ENCODE measurements at places on chromosomes 6 and 20.

GRCh38 chr20:235891-236290, 8.8 kb downstream of the DEFB129 start:
- DNase-seq: peak; percentile 10

GRCh38 chr6:117540670-117541069, 58.2 kb downstream of the DCBLD1 start:
- DNase-seq: no peak

- no peak for DNase-seq
Measured at GRCh38 chr20:7702141-7702540, 238.1 kb downstream of the HAO1 start.

GRCh38 chr6:161215876-161216615, 57.8 kb downstream of the AGPAT4 start:
- no peak for DNase-seq

DNA sequence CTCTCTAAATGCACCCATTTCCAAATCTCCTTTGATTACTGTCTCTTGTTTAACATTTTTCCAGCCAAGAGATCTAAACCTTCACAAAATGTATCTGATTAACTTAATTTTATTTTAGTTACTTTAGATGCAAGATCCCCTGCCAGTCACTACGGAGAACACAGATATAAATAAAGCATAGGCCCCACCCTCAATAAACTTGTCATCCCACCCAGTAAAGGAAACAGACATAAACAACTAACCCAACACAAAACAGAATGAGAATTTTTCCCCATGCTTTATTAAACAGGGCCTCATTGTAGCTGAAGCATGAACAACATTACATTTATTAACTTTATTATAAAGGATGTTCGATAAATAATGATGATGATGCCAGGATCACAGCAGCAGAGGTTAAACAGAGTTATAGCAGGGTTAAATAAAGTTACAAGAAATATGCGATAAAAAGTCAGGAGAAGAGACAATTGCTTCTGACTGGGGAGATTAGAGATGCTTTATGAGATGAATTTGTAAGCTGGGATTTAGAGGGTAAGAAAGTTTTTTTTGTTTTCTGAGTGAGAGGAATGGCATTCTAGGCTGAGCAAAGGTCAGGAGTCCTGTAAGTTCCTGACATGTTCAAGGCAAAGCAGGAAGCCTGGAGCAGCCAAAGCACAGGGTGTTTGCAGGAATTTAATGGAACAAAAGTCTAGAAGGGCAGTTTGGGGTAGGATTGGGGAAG, 41.1 kb downstream of the TFAP2A start:
- peak; percentile 8 for DNase-seq

DNA sequence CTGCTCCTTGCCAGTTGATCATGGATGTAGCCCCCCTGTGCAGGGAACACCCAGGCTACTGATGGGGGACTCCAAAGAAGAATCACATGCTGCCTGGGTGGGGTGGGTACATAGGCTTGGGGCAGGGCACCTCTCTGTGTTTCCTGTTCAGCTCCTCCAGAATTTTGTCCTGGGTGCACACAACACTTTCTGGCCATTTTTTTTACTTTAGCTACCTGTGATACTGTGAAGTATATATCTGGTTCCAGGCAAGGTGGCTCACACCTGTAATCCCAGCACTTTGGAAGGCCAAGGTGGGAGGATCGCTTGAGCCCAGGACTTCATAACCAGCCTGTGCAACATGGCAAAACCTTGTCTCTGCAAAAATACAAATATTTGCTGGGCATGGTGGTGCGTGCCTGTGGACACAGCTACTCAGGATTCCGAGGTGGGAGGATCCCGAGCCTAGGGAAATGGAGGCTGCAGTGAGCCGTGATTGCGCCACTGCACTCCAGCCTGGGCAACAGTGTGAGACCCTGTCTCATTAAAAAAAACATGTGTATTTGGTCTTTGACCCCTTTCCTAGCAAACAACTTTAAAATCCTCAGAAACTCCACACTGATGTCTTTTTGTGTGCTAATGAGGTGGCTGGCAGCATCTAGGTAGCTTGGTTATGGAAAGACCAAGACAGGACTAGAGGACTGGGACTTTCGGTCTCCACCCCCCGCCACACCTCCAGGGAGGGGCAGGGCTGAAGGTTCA, 14.1 kb downstream of the SLC4A11 start:
- DNase-seq: no peak

DNA sequence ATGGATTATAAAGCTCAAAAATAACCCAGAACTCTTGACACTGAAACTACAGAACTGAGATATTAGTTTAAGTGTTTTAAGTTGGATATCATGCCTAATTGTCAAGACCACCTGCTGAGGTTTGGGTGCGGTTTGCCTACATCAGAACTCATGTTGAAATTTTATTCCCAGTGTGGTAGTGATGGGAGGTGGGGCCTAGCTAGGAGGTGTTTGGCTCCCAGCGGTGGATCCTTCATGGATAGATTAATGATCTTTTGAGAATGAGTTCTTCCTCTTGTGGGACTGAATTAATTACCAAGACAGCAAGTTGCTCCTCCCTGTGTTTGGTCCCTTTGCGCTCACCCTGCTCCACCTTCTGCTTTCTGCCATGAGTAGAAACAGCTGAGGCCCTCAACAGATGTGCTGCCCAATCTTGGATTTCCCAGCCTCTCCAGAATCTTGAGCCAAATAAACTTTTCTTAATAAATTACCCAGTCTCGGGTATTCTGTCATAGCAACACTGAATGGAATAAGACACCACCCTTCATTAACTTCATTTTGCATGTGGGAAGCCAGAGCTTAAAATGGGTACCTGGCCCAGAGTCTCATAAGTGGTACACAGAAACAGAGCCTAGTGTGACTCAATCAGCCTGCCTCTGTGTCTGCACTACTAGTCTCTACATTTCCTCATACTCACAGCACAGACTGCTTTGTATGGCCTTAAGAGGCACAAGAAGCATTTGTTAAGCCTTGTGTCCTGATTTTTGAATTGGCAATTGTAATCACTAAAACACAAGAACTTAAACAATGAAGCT, 158.4 kb downstream of the IBTK start:
- no peak for DNase-seq

DNA sequence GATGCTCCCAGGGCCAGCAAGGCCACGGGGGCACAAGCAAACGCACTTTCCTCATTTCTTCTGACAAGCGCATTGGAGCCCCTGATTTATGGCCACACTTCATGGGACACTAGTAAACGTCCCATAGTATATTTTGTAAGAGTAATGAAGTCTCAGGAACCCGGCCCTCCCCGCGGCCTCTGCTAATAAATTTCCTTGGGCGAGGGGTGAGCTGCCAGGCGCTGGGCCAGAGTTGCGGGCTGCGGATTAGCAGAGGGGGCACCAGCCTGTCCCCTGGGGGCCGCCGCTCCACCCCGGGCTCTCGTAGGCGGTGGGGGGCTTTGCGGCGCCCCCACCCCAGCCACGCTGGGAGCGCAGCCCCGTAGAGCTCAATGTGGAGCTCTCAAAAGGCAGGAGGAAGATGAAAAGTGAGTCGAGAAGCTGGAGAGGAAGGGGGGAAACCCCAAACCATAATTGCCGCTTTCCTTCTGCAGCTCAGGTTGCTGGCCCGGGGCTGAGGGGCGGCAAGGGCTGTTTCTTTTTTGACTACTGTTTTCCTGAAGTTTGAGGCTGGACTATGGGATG, 173.6 kb downstream of the CDC5L start:
- DNase-seq: no peak

DNA sequence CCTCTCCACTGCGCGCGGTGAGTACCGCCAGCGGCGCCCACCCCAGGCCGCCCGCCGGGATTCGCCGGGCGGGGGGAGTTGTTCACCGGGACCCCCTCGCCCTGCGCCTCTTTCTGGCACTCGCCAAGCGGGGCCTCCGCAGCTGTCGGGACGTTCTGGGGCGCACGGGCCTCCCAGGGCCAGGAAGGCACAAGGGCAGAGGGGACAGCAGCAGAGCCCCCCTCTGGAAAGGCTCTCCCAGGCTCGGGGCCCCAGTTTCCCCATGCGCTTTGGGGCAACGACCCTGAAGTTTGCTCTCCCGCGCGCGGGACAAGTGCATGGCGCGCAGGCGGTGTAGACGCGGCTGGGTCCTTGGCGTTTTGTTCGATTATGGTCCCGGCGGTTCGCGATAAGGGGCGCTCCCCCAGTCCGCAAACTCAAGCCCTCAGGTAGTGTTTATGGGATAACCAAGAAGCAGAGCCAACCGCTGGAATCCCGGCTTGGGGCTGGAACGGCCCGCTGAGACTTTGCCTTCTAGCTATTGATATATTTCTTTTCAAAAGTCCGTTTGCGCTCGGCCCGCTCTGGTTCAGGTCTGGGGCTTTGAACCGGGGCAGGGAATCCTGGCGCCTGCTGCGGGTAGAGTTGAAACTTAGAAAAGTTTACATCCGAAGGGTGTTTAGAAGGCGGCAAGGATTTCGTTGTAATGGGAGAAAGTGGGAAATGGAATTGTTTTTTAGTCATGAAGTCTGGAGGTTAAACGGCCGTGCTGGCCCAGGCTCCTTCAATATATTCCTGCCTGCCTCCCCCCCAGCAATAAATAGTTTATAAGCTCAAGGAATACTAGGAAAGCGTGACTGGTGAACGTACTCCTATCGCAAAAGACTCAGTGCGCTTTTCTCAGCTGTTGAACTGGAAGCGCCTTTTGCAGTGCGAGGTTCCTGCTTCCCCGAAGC, 595 bp downstream of the EYA2 start:
- DNase-seq: no peak

DNA sequence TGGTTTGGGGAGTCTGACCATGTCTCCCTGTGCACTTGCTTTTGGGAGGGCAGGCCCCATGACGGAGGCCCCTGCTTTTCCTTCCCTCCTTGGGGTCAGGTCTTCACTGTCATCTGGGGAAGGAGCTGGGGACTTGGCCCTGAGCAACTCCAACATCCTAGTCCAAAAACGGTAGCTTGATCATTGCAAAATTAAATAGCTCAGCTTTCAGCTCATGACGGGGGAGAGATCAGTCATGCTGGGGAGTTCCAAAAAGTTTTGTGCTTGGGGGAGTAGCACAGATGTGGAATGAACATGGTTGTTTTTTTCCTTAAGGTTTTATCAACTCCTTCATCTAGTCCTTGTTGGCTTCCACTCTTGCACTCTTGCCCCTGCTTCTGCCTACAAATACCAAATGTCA, 60.8 kb downstream of the MOCS1 start:
- DNase-seq: no peak

DNA sequence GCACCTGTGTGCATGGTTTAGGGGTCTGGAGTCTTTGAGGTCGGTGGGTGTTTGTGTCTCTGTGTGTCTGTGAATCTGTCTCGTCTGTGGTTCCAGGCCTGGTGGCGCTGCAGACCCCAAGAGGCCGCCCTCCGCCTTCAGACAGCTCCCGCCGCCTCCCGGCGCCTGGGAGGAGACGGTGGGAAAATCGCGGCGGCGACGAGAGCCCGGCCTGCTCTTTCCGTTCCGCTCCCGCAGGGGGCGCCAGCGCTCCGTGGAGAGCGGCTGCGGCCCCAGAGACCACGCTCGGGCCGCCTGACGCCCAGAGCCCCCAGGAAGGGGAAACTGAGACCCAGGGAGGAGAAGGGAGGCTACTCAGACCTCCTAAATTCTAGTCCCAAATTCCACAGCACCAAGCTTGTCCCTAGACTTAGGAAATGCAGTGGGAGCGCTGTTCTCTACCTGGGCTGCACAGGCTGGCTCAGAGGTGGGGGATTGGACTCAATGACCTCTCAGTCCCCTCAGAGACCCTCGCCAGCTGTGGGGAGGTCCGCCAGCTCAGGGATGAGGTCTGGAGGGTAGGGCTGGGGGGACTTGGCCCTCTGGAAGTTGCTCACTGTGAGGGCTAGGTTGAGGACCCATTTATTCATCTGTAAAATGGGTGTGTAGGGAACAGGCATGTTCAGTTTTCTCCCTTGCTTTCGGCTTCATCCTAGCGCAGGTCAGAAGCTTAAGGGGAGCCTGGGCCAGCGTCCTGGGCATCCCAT, 36.9 kb upstream of the BLCAP start:
- DNase-seq: no peak

DNA sequence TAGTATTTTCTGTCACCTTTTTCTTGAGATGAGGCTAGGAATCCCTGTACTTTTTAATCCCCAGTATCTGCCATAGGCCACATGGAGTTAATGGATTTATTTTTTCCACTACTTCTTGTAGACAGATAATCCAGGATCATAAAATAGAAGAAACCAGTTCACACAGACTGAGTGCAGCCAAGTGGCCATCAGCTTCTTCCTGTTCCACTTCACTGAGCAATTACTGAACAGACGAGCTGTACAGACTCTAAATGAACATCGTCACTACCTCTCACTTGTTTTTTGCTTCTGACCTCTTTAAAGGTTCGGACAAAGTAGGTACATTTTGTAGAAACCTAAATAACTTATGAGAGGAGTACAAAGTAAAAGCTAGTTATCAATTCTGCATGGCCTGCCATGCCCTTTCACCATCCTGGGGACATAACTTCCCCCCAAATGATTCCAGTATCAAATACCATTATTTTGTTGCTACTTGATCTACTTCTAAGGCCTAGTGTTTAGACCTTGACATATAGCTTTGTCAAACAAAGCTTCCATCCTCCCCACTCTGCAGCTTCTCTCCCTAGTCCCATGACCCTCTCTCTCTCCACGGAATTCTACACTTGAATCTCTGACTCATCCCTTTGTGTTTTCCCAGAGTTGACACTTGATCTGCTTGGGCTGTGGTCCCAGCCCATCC, 34.4 kb upstream of the ARHGAP18 start:
- DNase-seq: peak; percentile 85

GRCh38 chr20:34033903-34034302, 40.2 kb downstream of the RALY start:
- no peak for DNase-seq

DNA sequence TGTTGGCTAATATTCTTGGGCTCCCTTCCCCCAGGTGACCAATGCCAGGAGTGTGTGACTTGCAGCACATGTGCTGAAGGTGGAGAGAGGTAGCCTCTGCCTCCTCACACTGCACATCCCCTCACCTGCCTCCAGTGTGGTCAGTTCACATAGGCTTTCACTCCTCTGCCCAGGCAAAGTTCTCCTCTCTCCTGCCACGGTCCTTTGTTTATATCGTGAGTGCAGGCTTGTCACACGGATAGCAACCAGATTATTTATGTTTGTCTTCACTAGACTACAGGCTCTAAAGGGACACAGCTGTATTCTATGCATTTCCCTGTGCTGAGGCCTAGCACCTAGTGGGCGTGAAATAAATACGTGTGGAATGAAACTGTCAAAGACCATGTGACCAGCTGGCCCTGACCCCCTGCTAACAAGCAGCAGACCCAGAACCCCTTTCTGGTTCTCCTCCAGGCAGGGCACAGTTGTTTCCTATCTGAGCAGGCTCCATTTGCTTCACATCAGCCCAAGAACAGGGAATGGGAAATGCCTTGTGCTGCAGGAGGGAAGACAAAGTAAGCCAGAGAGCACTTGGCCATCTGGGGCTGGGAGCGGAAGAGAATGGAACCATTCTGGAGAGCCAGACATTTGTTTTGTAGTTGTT, 42.3 kb downstream of the UNC5CL start:
- peak; percentile 9 for DNase-seq

Data from A172 (cell line).